Kidney epithelial cell (primary cell): ENCODE measurements at places on chromosomes 4 and X. TPM values are rescaled to one million over a fixed set of nuclear protein-coding genes. Genes with fewer than 3 reads are reported as not detected.

The TBX22 gene
- total RNA-seq = not detected in 2 replicates

DNA sequence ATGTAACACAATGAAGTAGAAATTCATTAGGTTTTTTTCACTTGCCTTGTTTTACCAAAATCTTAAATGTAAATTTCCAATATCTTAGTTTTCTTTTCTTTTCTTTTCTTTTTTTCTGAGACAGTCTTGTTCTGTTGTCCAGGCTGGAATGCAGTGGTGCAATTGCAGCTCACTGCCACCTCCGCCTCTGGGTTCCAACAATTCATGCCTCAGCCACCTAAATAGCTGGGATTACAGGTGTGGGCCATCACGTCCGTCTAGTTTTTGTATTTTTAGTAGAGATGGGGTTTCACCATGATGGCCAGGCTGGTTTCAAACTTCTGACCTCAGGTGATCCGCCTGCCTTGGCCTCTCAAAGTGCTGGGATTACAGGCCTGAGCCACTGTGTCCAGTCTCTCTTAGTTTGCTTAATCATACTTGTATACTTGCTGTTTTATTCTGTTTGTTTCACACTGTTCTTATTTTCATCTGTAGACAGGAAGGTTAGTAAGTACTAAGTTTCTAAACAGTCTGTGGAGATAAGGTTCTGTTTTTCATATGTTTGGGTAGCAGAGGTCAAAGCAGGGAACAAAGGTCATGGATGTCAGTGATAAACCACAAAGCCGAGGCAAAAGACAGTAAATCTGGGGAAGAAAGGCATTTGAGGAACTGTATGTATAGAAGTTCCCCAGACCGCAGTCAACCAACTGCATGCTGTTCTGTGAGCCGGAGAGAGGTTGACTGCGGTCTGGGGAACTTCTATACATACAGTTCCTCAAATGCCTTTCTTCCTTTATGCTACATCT, 129.1 kb downstream of the CBR4 start:
- no peak for DNase-seq

The SUPT20HL2 gene
- total RNA-seq = not detected in 2 replicates

- no peak for DNase-seq
Observed at GRCh38 chr4:109025471-109026076, 262.7 kb upstream of the ETNPPL start.

DNA sequence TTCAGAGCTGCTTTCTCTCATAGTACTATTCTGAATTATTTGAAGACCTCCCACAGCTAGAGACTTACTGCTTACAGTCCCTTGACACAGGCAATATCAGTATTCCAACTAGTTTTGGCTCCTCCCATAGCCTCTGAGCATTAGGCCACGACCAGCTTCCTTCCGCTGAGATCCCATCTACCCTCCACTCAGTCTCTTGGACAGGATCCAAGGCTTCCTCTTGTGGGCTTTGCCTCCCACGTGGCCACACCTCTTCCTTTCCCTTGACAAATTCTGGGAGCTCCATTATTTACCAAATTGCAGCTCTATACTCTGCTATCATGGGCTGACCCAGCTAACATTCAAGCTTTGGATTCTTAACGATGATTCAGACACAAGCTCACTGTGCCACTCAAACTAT, 470.4 kb upstream of the GALNT7 start:
- no peak for DNase-seq

- DNase-seq = no peak
Observed at GRCh38 chr4:38837849-38838248, 18.8 kb downstream of the TLR6 start.

DNA sequence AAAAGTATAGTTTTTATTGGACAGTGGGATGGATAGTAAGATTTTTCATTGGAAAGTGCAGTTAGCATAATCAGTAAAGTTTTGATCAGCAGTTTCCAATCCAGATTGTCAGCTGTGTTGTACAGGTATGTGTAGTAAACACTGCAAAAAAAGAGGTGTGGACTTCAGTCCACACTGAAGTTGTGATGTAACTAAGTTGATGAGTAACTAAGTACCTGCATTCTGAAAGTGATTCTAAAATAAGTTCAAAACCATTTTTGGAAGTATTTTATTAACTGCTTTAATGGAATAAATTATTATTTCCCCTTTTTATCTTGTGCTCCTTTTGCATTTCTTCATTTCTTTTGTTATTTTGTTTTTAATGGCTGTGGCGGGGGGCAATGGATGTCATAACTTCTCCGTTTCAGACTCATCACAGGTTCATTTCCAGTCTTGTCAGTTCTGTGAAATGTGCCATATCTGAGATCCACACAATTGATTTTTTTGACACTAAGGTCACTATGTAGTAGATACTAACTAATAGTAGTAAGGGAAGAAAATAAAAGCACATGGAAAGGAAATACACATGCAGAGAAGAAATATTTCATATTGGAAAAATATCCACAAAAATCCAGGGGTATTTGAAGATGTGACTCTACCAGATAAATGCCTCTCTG, 247.5 kb downstream of the GABRG1 start:
- no peak for DNase-seq
